ENCODE measurements at places on chromosomes 4 and X.

- no peak for DNase-seq
These were observed 1.2 kb downstream of the C4orf50 start for GRCh38 chr4:6017030-6017429.

GRCh38 chr4:96093563-96093962 lies 253.7 kb downstream of the PDHA2 start:
- no peak for DNase-seq

- no peak for DNase-seq
These were observed 92.6 kb upstream of the H2AZ1 start for GRCh38 chr4:100042711-100043110.

DNA sequence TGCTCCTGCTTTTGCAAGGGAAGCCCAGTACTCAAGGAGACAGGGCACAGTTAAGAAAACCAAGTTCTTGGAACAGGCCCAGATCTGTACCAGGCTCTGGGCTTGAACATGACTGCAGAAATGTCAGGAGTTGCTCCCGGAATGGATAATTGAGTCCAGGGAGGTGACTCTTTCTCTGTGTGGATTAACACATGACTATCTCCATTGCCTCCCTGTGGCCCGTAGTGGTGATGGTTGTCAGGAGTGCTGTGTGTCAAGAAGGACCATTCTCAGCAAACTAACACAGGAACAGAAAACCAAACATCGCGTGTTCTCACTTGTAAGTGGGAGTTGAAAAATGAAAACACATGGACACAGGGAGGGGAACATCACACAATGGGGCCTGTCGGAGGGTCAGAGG lies 39.9 kb downstream of the CCKAR start:
- DNase-seq = no peak

- DNase-seq = peak; percentile 84
These were observed at the start of gene AP1AR for GRCh38 chr4:112231779-112232713. TSS of gene AP1AR (plus strand) at chr4:112231787. CDS start at chr4:112232092, 305 bp downstream.

GRCh38 chr4:24775750-24776149 lies 19.6 kb upstream of the SOD3 start:
- no peak for DNase-seq

DNA sequence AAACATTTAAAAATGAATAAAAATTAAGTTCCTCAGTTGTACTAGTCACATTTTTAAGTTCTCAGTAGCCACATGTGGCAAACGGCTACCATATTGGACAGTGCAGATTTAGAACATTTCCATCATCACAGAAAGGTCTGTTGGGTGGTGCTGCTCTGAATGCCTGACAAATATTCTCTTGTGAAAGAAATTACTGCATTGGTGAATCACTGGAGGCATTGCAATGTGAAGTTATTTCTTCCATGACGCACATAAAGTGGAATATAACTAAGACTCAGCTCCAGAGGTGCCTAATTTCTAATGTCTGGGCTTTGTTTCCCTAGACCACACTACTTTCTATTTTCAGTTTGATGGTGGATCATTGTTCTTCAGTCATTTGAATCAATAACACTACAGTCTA lies 44.9 kb downstream of the CLNK start:
- DNase-seq = no peak

- no peak for DNase-seq
These were observed 29.4 kb downstream of the DTHD1 start for GRCh38 chr4:36310793-36311192.

DNA sequence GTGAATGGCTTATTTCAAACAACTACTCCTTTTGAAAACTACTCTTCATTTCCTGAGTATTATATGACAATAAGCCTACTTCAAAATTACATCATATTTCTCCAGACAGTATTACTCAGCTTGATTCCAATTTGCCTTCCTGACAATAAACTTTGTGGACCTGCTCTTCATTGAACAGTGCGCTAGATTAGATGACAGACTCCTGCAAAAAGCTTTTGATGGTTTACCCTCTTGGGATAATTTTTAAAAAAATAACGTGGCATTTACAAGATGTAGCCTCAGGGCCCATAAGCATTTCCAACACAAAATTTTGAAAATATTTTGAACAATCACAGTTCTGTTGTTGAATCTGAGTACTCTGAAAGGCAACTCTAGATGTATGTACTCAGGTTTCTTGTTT lies 25.9 kb downstream of the MGAT4D start:
- DNase-seq = no peak

GRCh38 chrX:135536877-135537276 lies 16.4 kb downstream of the INTS6L start:
- DNase-seq = no peak

- DNase-seq = no peak
These were observed 129.1 kb downstream of the COL4A6 start for GRCh38 chrX:108309144-108309543.

DNA sequence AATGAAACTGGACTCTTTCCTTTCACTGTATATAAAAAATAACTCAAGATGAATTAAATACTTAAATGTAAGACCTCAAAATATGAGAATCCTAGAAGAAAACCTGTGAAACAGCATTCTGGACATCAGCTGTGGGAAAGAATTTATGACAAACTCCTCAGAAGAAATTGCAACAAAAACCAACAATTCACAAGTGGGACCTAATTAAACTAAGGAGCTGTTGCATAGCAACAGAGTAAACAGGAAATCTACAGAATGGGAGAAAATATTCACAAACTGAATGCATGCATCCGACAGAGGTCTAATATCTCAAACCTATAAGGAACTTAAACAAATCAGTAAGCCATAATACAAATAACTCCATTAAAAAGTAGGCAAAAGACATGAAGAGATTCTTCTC lies 851.7 kb upstream of the PCDH10 start:
- no peak for DNase-seq

GRCh38 chrX:47361538-47362511 lies 8.6 kb upstream of the ZNF157 start:
- peak; percentile 86 for DNase-seq

DNA sequence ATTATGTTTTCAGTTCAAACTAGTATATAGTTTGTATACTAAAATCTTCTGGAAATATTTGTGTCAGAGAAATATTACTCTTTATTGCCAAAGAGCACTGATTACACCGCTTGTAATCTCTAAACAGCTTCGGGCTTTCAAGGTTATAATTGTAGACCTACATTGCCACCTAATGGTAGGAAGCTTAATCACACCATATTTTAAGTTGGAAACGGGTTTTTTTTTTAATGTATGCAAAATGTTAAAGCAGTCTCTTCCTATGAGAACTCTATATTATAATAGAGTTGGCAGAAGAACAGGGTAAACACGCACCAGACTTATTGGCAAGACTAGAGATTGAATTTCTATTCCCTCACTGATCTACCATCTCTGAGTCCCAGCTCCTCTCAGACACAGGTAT lies 19.5 kb upstream of the NFXL1 start:
- DNase-seq = no peak

DNA sequence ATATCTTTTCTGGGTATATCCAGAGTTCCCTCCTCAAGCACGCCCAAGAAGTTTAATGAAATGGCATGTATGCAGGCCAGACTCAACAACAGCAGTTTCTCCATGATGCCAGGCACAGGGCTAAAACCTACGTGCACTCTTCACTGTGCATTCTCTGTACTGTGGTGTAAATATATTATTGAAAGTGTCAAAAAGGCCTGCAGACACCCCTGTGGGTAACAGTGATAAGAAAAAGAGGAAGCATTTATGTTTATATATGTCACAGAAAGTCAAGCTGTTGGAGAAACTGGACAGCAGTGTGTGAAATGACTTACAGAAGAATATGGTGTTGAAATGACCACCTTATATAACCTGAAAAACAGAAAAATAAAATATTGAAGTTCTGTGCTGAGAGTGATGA lies 29.6 kb upstream of the DCAF8L1 start:
- no peak for DNase-seq

- no peak for DNase-seq
These were observed 78.7 kb downstream of the CLNK start for GRCh38 chr4:10605746-10606482.

Data from neuronal stem cell (in vitro differentiated cells).